CD8-positive, alpha-beta memory T cell (primary cell): ENCODE measurements at places on chromosomes 3 and 15.

GRCh38 chr3:30649572-30650318 is 43.3 kb downstream of the TGFBR2 start:
- DNase-seq: no peak

- DNase-seq: no peak
These were observed 176.7 kb downstream of the CHL1 start for GRCh38 chr3:373193-373779.

GRCh38 chr15:48102167-48102566 is 18.6 kb upstream of the SLC24A5 start:
- DNase-seq: no peak

DNA sequence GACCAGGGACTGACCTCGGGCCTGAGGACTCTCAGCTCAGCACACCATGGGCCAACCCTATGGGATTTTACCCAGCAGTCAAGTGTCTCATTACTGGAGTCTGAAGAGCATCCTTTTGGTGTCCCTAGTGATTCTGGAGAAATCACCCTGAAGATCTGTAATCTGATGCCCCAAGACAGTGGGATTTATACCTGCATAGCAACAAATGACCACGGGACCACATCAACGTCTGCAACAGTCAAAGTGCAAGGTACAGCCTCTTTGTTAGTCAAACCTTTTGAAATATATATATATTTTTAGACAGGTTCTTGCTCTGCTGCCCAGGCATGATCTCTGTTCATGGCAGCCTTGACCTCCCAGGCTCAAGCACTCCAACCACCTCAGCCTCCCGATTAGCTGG is 34.2 kb upstream of the UMPS start:
- no peak for DNase-seq

- no peak for DNase-seq
These were observed 9.2 kb downstream of the SHC4 start for GRCh38 chr15:48954538-48954937.

GRCh38 chr3:31300456-31301443 is 232.0 kb upstream of the STT3B start:
- DNase-seq: no peak

DNA sequence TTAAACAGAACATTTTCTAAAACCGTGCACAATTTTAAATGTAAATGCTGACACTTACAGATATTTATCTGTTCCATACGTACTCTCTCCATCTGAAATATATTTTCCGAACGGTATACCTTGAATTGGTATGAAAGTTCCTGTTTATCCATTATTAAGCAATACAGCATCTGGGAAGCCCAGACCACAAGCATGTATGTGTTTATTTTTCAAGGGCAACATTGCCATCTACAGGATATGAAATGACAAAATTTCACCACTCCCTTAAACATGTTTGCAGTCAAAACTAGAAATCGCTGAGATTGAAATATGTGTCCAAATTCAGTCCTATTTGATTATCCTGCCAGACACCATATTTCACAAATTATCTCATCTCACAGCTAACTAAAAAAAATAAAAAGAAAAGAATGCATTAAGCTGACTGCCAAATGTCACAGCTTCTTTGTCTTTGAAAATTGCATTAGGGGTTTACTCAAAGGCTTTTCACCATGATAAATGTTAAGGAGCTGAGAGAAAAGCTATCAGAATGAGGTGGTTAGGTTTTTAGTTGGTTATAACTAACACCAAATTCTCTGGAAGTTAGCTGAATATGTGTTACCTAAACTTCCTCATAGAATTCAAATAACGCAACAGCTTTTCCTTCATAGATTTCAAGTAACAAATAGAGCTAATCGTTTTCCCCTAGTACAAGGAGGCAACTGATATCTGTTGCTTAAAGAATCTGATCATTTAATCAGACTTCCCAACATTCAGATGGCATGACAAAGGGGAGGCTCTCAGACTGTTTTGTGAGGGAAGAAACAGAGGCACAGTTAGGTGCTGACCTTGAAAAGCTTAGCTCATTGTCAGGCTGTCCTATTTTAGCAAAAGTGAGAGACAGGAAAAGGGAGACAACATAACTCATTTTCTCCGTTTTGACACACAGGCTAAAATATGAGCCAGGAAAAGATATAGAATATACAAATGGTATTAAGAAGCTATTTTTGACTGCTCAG is 533.1 kb downstream of the TBL1XR1 start:
- no peak for DNase-seq

- no peak for DNase-seq
These were observed 80.1 kb downstream of the SNRK start for GRCh38 chr3:43366481-43366880.

DNA sequence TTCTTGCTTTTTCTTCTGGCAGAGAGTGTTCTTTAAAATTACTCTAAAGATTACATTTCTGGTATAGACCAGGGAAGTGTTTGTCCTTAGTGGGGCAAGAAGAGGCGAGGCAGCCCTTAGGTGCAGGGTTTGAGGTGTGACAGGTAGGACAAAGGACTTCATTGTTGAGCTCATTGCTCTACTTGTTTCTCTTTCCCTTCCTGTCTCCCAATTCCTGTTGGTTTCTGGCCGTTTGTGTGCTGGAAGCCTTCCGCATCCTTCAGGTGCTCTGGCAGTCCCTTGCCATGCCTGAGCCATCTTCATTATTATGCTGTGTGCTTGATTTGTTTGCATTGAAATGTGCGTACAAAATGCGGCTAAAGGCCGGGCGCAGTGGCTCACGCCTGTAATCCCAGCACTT is 85.1 kb downstream of the CCK start:
- DNase-seq: no peak

GRCh38 chr3:196292286-196292923 is 4.9 kb upstream of the PCYT1A start:
- no peak for DNase-seq

DNA sequence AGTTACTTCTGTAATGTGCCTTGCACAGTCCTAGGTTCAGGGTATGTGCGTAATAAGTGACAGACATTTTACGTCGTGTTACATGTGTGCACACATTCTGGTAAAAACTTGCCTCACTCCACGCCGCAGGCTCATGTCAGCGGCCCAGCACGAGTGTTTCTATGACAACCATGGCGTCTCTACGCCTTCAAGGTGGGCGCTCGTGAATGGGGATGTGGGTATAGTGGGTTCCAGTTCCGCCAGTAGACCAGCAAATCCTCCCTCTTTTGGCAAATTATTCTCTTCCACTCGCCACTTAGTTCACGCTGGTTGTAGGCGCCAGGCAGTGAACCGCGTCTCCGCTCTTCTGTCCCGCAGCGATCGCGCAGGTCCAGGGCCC is 40.3 kb downstream of the CHST14 start:
- peak; percentile 59 for DNase-seq
